Stimulated activated CD4-positive, alpha-beta T cell treated with anti-CD3 and anti-CD28 coated beads, Interleukin-2, amount 100 ng/mL, for 4 hours (primary cell): ENCODE measurements at places on chromosomes 6 and 20.
A peak's percentile ranks its signal among the peaks of the same experiment; 100 is the strongest.

- DNase-seq, result no peak
These were observed 68.5 kb downstream of the PLEKHG1 start for GRCh38 chr6:150667977-150668716.

DNA sequence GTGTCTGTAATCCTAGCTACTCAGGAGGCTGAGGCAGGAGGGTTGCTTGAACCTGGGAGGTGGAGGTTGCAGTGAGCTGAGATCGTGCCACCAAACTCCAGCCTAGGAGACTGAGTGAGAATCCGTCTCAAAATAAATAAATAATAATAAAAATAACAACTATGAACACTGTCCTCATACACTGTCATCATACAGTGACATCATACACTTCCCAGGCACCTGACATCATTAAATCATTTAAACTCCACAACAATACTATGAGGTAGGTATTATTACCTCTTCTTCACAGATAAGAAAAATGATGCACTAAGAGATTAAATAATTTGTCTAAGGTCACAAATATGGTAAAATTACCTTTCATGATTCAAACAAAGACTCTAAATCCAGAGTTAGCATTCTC lies 200.9 kb upstream of the RUNX2 start:
- DNase-seq, result no peak

- DNase-seq, result no peak
These were observed 88.8 kb downstream of the PRND start for GRCh38 chr20:4810426-4811019.

GRCh38 chr6:144119376-144119775 lies 24.0 kb upstream of the SF3B5 start:
- no peak for DNase-seq

GRCh38 chr6:157235600-157236039 lies 87.7 kb downstream of the TMEM242 start:
- peak; percentile 33 for DNase-seq

DNA sequence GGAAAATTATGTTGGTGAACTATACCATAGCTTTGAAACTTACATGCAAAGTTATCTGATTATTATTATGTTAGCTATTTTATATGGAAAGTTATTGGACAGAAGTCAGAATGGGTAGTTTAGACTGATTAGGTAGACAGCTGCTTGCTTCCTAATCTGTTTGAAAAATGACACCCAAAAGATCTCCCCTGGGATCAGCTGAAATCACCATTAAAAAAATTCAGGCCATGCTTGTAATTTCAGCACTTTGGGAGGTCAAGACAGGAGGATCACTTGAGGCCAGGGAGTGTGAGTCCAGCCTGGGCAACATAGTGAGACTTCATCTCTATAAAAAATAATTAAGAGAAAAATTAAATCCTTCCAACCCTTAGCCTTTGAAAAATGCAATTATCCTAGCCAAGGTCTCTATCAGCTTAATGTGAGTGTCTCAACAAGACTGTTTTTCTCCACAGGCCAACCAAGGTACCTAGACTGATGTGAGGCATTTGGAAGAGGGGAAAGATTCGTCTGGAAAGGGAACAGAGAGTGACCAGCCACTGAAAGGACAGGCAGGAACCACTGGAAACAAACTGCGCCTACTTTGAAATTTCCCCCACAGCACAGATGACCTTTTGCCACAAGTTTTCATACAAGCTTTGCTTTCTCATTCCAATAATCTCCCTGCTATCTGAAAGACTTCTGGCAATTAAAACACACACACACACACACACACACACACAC lies 232.3 kb downstream of the GMPR start:
- no peak for DNase-seq

GRCh38 chr20:50108556-50109235 lies 4.3 kb downstream of the UBE2V1 start:
- DNase-seq, result no peak

GRCh38 chr6:123715006-123715863 lies 78.5 kb upstream of the TRDN start:
- no peak for DNase-seq

- DNase-seq, result no peak
These were observed 70.9 kb upstream of the ASCC3 start for GRCh38 chr6:100952006-100952405.

- DNase-seq, result no peak
These were observed 150.4 kb downstream of the PCSK2 start for GRCh38 chr20:17377231-17377630.

DNA sequence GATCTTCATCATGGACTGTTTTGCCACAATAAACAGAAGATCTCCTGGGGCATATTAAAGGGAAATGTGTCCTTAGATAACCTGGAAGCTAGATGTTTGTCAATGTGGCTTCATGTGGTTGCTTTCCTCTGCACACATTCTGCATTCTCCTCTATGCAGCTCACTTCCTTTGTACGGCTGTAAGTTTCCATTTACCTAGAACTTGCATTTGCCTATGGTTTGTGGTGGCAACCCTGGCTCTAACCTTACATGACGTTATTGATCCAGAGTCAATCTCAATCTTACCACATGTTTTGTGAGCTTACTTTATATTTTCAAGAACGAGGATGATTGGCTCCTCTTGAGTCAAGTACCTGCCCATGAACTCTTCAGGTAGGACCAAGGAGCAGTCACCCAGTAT lies 863.1 kb downstream of the MAFB start:
- no peak for DNase-seq

DNA sequence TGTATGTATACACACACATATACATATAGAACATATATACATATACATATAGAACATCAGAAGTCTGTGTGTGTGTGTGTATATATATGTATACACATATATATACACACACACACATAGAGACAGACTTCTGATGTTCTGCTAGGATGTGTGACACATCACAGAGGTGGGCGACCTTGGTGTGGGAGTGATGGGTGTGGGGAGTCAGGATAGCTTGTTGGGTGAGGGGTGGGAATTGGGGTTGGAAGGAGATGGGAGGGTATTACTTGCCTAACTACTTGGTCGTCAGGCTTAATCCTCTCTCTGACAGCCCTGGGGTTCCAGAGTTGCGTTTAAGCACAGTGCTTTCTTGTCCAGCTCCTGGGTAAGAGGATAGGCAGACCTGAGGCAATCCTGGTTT lies 8.3 kb downstream of the MYO6 start:
- no peak for DNase-seq

DNA sequence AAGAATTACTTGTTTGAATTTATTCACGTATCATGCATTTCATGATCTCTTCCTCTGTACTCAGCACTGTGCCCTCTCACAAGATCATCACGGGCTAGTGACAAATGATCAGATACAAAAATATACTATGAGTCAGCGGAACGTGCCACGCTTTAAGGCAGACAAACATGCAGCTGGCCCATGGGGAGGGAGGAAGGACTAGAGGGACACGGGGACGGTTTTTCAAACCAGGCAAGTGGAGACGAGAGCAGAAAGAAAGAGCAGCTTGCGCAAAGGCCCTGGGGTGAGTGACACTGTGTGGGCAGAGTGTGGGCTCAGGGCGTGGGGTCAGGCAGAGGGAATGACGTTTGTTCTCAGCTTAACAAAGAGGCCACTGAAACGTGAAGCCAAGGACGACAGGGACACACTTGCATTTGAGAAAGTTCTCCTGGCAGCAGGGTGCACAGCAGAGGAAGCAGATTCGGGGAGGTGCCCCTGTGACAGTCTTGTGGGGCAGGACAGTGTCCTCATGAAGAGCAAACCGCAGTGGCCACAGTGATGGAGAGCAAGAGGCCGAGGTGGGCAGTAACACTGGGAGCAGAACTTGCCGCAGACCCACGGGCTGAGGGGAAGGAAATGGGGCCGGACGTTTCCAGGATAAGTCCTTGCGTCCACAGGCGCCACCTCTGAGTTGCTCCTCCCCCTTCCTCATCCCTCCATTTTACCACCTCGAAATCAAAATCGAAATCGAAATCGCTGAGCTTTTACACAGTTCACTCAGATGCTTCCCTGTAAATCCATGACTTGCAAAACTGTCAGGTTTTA lies 6.9 kb upstream of the RPS6KA2 start:
- DNase-seq, result no peak

- no peak for DNase-seq
These were observed 174.5 kb downstream of the CDC5L start for GRCh38 chr6:44561832-44562665.

GRCh38 chr6:152642578-152643375 lies 5.6 kb upstream of the SYNE1 start:
- DNase-seq, result no peak

DNA sequence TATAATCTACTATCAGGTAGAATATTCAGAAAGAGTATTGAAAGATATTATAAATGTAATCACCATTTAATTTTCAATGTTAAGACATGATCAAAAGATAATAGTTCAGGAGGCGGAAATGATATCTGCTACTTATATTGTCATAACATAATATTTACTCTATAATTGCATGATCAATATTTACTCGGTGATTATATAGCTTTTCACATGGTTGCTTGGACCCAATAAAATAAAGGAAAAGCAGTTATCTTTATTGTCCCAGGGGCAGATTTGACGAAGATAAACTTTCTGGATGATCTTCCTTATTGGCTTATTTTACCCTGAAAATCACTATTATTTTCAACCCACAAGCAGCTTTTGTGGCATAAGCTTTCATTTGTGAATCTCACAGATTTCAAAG lies 350.4 kb downstream of the HACE1 start:
- no peak for DNase-seq

DNA sequence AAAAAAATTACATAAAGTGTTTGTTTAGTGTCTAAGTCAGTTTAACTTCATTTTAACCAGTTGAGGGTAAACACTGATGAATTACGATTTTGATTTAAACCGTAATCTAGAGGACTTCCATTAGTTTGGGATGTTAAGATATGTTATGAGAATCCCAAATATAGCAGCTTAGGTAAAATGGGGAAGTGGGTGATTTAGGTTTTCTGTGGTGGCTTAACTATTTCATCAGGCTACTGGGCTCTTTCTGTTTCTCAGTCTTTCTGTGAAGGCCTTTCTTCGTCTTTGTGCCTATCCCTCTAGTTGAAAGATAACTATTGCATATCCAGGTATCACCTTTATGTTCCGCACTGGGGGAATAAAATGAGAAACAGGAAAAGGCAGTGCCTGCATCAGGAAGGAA lies 27.9 kb downstream of the CENPW start:
- no peak for DNase-seq

GRCh38 chr20:59835448-59836395 lies 97.7 kb downstream of the SYCP2 start:
- no peak for DNase-seq

- DNase-seq, result no peak
These were observed 103.4 kb downstream of the FOXC1 start for GRCh38 chr6:1713016-1713600.

- no peak for DNase-seq
These were observed 27.9 kb upstream of the CCR6 start for GRCh38 chr6:167094820-167095637.

GRCh38 chr6:20810727-20811108 lies 276.5 kb downstream of the CDKAL1 start:
- no peak for DNase-seq

DNA sequence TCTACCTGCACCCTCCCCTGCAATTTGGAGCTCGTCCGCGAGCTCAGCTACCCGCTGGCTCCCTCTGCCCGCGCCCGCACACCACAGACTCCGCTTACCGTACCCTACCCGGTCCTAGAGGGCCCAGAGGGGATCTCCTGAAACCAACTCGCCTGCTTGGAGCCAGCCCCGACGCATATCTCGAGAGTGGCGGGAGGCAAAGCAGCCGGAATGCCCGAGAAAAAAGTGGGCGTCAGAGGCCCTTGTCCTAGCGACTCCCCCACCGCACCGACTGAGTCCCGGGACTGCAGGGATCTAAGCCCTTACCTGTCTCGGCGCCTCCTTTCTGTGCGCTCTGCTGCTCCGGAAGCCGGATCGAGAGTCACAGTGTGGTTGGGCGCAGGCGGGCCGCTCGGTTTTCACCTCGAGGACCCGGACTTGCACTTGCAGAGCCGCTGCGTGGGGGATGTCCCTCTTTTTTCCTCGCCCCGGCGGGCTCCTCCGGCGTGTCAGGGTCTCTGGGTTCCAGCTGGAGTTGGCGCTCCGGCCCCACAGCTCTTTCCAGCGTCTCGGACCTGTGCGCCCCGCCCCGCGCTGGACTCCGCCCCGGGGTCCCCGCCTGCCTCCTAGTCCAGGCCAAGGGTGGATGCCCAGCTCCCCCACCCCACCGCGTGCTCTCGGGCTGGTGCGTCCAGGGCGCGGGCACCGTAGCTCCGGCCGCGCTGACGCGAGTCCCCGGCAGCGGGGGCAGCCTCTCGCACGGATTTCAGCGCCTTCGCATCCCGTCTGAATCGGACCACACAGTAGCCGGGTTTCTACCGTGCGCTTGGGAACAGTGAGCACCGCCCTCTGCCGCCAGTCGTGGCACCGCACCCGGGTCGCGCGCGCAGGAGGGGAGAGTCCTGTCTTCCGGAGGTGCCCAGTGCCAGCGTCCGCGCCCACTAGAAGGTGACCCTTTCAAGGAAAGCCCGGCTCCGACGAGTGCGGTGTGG lies at the start of gene PROKR2:
Gene PROKR2 (minus strand): TSS at position 767 of the 971 bp plus-strand sequence. CDS start 2,585 bp downstream, outside the sequence.
- no peak for DNase-seq

GRCh38 chr6:16747232-16748024 lies 13.8 kb downstream of the ATXN1 start:
- DNase-seq, result no peak

- no peak for DNase-seq
These were observed 340.6 kb upstream of the SASH1 start for GRCh38 chr6:148001844-148002642.

- DNase-seq, result no peak
These were observed 20.2 kb downstream of the HLA-DPA1 start for GRCh38 chr6:33053230-33053629.

DNA sequence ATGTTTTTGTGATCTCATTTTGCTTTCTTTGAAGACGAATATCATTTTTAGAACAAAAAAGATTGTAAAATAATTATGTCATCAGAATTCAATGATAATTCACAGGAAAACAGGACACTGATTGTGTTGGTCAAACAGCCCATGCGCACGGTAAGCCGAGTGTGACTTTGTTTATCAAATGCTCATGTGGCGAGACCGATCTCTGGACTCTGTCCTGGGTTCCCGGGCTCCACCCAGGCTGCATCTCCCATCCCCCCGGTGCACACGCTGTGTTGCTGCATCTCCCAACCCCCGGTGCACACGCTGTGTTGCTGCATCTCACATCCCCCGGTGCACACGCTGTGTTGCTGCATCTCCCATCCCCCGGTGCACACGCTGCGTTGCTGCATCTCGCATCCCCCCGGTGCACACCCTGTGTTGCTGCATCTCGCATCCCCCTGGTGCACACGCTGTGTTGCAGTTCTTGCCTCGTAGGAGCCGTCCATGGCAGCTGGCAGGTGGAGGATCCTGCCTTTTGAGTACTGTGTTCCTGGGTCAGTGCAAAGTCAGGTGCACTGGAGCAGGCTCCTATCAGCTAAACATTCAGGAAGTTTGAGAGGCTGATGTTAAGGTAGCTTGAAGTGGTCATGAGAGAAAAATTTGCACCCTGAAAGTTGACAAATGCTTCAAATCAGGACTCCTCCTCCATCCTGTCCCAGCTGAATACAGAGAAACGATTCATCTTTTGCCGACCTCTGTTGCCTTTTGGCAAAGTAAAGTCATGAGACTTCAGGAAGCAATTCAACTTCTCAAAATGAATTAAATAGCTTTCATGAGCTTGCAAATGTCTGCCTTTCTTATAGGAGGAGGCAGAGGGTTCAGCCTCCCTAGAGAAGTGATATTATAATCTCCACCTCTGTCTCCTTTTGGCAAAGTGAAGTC lies 77.1 kb upstream of the FRMD1 start:
- DNase-seq, result no peak
